NCI-H524 (cell line): ENCODE measurements at places on chromosomes 7 and 10.

DNA sequence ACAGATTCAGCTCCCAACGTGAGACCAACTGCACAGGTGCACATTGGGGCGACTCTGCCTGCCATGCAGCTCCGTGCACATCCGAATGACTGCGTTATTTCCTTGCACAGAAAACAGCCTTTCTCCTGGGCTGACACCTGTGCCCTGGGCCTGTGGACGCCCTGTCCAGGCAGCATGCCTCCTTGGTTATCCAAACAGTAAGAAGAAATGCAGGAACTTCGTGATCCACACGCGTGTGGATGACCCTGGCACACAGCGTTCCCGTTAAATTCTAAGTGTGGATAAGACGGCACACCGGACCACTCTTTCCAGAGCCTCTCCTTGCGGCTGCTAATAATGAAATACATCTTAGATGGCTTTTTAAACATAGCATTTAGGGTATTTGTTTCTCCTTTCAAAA is 39.6 kb downstream of the NKX6-2 start:
- no peak for DNase-seq

DNA sequence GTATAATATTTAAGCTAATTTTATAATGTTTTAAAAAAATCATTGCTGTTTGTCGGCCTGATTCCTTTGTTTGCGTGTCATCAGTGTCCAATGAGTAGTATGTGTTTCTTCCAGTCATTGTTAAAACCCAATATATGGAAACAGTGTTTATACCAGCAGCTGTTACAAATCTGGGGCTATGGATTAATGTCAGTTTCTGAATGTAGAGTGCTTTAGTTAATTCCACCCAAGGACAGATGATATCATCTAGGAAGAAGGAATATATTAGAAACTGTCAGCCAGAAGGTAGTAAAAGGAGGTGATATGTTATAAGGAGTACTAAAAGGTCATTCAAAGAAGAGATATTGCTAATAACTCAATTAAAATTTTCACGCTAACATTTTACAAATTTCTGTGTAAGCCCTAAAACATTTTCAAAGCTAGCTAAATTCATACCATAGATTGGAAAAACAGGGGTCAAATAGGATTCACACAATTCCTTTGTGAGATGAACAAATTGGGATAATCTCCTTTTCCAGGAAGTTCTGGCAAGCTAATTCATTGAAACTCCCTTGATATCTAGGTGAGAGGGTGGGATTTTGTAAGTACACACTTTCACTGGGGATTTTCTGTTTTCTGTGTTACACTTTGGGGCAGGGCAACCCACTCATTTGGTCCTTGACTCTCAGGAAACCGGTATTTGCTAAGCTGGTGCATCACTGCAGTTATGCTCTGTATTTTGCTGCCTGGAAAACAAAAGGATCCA is 448.8 kb downstream of the LRMDA start:
- DNase-seq, result peak; percentile 69

DNA sequence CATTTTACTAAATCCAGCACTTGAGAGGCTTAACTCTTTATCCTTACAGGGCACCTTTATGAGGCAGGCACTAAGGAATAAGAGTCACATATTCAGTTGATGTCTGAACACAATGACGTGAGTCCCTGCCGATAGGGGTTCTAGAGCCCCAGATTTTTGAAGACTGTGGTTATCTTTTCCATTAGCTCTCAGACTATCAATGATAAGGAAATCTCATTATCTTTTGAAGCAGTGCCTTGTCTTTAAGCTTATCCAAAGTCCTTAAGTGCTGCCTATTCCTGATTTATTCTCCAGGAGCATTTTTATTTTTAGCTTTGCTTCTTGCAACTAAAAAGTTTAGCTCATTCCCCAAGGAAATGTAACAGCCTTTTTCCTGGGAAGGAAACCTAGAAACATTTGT is 444.1 kb upstream of the LRRN3 start:
- peak; percentile 59 for DNase-seq

DNA sequence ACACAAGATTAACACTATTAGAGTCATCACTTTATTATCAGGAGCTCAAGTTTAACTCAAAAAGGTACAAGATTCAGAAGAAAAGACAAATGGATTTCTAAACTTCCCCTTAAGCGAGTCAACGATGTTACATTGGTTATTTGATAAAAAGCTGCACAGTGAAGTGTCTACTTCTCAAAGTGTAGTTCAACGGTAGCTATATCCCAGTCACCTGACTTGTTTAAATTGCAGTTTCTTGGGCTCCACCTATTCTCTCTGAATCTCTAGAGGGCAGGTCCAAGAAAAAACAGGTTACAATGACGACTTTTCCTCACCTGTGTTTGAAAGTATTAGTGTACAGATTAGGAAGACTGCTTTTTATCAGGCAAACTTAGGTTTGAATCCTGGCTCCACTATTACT is 16.6 kb downstream of the MINDY3 start:
- DNase-seq, result no peak

DNA sequence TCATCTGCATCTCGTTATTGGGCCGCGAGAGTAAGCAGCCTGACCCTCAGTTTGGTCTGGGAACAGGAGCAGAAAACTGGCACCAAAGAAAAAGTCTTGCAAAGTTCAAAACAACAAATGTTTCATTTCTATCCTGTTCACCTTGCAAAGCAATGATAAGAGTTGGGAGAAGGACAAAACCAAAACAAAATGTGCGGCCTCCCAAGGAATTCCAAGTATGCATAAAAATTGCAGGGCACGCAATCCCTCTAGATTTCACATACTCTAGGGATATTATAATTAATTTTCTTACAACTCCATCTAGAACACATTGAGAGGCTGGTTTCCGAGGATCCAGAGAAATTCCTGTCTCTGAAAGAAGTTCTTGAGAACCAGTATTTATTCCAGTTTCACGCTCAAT is 20.1 kb downstream of the CHUK start:
- no peak for DNase-seq

GRCh38 chr10:63819753-63820329 is 298.6 kb downstream of the REEP3 start:
- DNase-seq, result peak; percentile 18

DNA sequence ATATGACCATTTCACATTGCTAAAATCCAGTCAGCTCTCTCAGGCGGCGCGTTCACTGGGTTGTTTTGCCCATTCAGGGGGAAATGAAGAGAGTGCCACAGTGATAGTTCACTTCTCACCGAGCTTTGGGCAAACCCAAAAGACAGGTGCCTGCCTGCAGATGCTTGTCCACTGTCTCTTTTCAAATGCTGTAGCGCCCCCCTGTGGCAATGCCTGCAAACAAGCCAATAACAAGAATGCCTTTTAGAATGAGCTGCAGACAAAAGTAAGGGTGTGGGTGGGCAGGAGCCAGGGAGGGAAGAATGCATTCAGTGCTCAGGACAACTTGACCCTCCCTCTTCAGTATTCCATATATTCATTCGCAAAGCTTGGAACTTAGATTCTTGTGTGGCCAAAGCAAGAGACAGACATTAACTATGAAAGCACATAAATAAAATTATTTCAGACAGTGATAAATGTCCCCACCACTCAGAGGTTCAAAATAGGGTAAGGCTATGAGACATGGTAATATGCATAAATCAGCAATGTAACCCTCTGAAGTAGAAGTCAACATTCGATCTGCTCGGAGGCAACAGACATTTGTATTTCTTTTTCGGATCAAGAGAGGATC is 86.9 kb downstream of the JAZF1 start:
- peak; percentile 69 for DNase-seq

DNA sequence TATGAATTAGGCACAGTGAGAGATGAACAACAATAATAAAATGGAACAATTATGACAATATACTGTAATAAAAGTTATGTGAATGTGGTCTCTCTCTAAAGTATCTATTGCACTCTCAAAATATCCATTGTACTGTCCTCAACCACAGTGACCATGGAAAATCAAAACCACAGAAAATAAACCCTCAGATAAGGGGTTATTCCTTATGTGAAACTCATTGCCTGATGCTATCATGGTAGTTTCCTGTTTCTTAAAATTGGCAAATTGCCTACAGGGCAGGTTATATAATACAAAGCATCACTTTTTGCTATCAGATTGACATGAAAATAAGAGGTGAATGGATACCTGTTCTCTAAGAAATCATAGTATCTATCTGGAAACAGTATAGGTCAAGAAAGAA is 3.8 kb downstream of the MCM10 start:
- DNase-seq, result no peak

DNA sequence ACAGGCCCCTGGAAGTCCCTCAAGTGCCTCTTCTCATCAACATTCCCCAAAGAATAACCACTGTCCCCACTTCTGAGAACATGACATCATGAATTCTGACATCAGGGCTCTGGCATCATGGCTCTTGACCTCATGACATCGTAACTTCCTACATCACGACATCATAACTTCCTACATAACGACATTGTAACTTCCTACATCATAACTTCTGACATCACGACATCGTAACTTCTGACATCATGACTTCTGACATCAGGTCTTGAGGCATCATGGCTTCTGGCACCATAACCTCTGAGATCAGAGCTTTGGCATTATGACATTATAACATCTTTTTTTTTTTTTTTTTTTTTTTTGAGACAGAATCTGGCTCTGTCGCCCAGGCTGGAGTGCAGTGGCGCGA is 66.7 kb upstream of the FAM20C start:
- no peak for DNase-seq

- peak; percentile 65 for DNase-seq
These were observed 229.5 kb upstream of the FZD1 start for GRCh38 chr7:91034459-91035368.

DNA sequence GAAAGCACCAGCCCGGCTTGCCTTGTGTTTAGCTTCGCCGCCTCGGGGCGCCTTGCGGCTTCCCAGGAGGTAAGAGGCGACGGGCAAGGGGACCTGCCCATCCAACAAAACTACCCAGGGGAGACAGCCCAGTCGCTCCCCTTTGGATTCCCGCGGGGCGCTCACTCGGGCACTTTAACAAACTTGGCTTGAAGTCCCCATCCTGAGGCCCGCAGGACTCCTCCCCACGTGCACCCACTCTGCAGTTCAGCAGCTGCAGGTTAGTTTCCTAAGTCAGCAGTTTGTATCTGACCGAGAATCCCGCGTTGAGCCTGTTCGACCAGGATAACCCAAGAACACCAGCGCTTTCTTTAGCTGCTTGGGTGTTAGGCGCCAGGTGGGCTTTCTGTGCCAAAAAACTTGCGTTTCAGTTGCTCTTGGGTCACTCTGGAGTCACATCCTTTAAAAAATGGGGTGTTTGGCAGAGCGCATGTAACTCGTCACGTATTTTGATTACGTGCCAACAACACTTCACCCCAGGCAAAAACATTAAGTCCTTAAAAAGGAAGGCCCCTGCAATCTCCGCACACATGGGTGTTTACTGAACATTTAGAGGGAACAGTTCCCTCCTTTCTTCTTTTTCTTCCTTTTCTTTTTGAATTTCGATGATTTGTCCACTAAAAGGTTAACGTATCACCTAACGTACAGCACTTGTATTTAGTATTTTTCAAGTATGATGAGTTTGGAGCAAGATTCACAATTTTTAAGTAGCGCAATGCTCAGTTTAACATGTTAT is 876 bp downstream of the DNAH11 start:
- DNase-seq, result peak; percentile 58

DNA sequence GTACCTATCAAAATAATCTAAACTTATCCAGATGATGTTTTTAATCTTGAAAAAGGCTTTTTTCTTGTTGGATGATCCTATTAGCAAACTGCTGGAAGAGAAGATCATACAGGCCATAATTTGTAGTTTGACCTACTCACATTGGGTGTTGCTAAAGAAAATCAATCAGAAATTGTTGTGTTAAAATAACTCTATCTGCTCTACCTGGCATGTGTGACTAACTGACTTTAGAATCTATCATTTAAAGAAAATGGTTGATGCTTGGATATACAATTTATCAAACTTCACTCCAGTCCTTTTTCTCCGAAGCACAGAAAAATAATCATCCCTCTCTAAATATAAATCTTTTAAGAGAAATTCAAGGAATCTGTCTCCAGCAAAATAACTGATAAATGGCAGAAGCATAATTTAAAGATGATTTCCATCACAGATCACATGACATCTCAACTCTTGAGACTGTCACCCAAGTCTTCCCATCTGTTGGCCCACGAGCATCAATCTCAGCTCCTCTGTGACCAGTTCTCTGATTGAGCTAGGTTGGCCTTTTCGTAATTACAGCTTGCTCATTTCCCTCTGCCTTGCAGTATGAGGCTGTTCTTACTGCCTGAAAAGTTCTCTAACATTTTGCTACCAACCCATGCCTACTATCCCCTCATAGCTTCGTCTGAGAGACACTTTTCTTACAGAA is 36.4 kb downstream of the CABCOCO1 start:
- no peak for DNase-seq

- DNase-seq, result no peak
These were observed 4.2 kb downstream of the EPHB4 start for GRCh38 chr7:100823140-100823525.
